ENCODE measurements at places on chromosomes 6 and 20.

DNA sequence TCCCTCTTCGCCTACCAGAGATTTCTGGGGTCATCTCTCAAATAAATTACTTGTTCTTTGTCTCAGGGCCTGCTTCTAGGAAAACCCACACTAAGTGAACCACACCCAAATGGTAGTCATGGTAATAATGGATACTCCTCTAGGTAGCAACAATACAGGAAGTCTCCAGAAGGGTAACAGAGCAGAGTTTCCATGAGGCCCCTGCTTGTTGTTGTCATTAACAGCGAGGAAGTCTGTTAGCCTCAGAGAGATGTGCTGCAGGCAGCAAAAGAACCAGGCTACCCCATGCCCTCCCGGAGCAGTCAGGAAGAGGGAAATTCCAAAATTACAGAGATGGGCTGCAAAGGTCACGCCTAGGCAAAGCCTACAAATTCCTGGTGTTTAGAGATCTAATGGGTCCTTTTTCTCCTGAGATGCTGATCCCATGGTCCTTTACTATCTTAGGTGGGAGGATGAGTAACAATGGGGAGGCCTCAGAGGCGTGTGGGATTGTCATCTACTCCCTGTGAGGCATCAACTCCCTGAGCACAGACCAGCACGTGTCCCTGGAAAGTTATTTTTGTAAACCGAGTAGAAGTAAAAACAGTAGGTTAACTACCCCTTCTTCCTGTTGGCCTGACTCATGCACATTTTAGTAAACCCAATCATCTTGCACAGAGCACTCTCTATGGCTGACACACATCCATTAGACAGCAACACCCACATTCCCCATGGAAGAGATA is 10.1 kb downstream of the ISM1 start:
- peak; percentile 52 for DNase-seq

DNA sequence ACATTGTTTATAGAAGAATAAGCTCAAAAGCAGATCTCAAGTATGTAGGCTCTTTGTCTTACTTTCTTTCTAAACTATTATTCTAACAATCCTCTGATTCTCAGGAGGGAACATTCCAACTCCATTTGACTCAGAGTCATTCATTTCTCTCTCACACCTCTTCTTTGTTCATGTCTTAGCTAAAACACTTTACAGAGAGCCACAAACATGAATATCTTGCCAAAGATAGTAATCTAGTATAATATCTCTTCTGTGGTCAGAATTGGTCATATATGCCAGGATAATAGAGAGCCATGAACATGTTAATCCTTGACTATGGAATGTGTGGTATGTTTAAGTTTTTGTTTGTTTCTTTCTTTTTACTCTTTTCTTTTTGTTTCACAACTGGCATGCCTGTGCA is 456.0 kb upstream of the PTCHD4 start:
- DNase-seq = no peak

DNA sequence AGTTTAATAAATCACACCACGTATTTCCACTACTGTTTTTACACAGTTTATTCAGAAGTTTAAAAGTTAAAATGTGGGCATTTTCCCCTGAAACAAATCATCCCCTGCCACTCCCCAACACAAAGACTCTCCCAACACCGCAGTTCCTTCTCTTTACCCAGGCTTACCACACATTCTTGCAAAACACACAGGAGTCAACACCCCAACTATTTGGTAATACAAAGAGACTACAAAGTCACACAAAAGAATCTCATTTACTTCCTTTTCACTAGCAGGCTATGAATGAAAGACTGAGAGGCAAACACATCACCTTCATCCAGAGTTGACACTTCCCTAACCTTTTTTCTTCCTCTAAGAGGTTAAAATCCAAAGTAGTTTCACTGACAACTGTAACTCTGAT is 51.1 kb downstream of the KCTD20 start:
- no peak for DNase-seq

- DNase-seq = no peak
Observed at GRCh38 chr20:23613676-23614075, 8.0 kb upstream of the CST9 start.

- no peak for DNase-seq
Observed at GRCh38 chr6:125868252-125868651, 77.5 kb downstream of the NCOA7 start.

DNA sequence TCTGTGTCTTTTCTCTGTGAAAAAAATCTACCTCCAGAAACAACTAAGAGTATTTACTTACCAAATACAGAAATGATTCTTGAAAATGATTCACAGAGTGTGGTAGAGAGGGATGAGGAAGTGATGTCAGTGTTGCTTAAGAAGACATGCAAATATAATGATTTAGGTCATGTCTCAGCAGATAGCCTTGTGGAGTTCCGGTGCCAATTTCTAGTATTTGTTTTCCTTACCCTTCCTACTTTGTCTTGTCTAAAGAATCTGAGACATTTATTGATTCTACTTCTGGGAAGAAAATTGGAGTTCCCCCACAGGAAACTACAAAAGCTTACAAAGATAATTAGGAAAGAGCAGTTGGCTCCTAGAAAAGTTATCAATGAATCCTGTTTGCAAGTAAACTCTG is 68.8 kb downstream of the GJA1 start:
- DNase-seq = peak; percentile 90

- DNase-seq = no peak
Observed at GRCh38 chr6:22145376-22145775, 151.5 kb downstream of the PRL start.

- no peak for DNase-seq
Observed at GRCh38 chr20:20490673-20491072, 122.8 kb downstream of the INSM1 start.

DNA sequence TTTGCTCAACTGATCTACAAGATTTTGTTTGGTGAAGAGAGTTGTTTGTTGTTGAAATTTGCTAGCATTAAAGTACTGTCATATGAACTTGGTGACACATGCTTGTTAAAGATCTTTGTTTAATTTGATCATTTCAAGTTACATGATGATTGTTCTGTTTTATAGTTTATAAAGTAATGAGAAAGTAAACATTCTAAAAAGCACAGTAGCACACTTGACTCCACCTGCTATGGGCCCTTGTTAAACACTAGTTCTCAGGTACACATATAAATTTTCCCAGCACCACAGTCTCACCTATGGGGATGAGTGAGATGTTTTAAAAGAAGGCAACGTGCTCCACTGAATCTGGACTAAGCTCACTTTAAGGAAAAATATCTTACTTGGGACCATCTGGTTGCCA is 14.1 kb downstream of the MCHR2 start:
- DNase-seq = no peak

GRCh38 chr20:36308986-36309385 is 2.8 kb downstream of the DLGAP4 start:
- no peak for DNase-seq

GRCh38 chr6:33416386-33417127 is 1.4 kb downstream of the CUTA start:
- DNase-seq = no peak

DNA sequence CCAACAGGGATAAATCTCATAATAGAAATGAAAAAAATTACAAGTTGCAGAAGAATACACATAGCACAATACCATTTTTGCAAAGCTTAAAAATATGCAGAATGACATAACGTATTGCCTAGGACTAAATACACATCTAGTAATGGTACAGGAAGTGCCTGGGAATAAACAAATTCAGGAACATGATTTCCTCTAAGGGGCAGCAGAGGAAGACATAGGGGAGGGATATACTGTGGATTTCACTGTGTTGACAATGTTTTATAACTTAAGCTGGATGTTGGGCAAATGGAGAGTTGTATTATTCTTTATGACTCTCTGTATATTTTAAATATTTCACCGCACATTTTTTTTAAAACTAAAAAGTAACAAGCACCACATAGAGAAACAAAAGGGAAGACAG is 5.6 kb upstream of the GLO1 start:
- no peak for DNase-seq

GRCh38 chr6:43737272-43738081 is 32.5 kb upstream of the VEGFA start:
- no peak for DNase-seq

All from AG04449 (cell line).